ENCODE measurements at places on chromosomes 16 and 17. TPM values are rescaled to one million over a fixed set of nuclear protein-coding genes. Genes with fewer than 3 reads are reported as not detected.

DNA sequence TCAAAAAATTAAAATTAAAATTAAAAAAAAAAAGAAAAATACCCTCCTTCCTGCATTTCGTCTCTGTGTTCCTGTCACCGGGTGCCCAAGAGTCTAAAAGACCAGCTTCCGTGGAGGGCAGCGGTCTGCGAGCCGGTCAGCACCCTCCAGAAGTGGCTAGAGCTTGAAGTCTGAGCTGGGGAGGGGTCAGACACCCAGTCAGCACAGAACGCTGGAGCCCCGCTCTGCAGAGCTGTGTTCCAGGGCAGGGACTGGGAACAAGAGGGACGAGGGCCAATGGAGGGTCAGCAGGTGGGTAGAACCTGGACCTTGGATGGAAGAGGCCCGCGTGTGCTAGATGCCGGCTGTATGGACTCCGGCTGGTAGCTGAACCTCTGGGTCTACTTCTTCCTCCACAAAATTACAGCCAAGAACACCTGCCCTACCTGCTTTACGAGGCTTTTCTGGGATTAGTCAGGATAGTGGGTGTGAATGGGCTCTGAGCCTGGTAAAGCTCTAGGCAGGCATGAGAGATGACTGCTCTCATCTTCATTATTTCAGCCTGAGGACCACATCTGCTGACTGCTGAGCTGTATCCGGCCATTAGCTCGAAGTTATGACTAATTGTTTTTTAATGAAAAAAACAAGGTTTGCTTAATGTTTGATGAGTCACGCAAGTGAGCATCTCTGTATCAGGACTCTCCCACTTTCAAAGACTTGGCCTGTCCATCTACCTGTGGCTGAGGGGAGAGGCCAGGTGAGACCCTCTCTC, 5.9 kb downstream of the TRPV1 start:
- H3K4me3 ChIP-seq, result no peak overlapping the region
- peak; percentile 91 for DNase-seq
- H3K36me3 ChIP-seq, result peaks cover 8% of the 10 kb centered on the region
- peak overlapping the region; percentile 89 for H3K27ac ChIP-seq
- H3K4me1 ChIP-seq, result peaks cover 12% of the 10 kb centered on the region

- no peaks in the 10 kb centered on the region for H3K36me3 ChIP-seq
- no peak for DNase-seq
- H3K4me1 ChIP-seq, result no peaks in the 10 kb centered on the region
- no peak overlapping the region for H3K27ac ChIP-seq
Measured at GRCh38 chr16:80113873-80114574, 426.8 kb upstream of the DYNLRB2 start.

GRCh38 chr17:32484041-32484461, 2.7 kb upstream of the CDK5R1 start:
- H3K4me1 ChIP-seq, result peaks cover 4% of the 10 kb centered on the region
- H3K27me3 ChIP-seq, result no peaks in the 10 kb centered on the region
- no peak overlapping the region for H3K4me3 ChIP-seq
- peaks cover 17% of the 10 kb centered on the region for H3K36me3 ChIP-seq

DNA sequence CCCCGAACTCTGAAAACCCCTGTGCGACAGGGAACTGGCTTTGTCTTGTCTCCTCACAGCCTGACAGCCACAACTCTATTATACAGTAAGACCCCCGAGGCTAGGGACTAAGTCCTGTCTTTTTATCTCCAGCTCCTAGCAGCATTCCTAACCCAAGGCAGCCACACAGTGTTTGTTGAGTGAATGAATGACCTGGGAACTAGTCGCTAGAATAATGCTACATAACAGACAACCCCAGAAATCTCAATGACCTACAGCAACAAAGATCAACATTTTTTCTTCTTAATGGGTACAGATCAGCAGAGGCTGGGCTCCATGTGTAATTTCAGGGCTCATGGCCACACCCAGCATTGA, 71.4 kb upstream of the TNRC6C start:
- peaks cover 81% of the 10 kb centered on the region for H3K27me3 ChIP-seq
- H3K27ac ChIP-seq, result no peak overlapping the region
- peaks cover 10% of the 10 kb centered on the region for H3K4me1 ChIP-seq
- H3K36me3 ChIP-seq, result no peaks in the 10 kb centered on the region
- no peak overlapping the region for H3K4me3 ChIP-seq
- DNase-seq, result no peak

GRCh38 chr16:78843978-78844377, 744.5 kb downstream of the WWOX start:
- no peak overlapping the region for H3K4me3 ChIP-seq
- H3K4me1 ChIP-seq, result no peaks in the 10 kb centered on the region
- H3K27ac ChIP-seq, result no peak overlapping the region
- no peak for DNase-seq
- no peaks in the 10 kb centered on the region for H3K27me3 ChIP-seq

- H3K27ac ChIP-seq, result no peak overlapping the region
- H3K36me3 ChIP-seq, result no peaks in the 10 kb centered on the region
- H3K27me3 ChIP-seq, result peaks cover 8% of the 10 kb centered on the region
- no peak overlapping the region for H3K4me3 ChIP-seq
- DNase-seq, result no peak
Measured at GRCh38 chr17:39793301-39793872, 55.6 kb downstream of the GRB7 start.

DNA sequence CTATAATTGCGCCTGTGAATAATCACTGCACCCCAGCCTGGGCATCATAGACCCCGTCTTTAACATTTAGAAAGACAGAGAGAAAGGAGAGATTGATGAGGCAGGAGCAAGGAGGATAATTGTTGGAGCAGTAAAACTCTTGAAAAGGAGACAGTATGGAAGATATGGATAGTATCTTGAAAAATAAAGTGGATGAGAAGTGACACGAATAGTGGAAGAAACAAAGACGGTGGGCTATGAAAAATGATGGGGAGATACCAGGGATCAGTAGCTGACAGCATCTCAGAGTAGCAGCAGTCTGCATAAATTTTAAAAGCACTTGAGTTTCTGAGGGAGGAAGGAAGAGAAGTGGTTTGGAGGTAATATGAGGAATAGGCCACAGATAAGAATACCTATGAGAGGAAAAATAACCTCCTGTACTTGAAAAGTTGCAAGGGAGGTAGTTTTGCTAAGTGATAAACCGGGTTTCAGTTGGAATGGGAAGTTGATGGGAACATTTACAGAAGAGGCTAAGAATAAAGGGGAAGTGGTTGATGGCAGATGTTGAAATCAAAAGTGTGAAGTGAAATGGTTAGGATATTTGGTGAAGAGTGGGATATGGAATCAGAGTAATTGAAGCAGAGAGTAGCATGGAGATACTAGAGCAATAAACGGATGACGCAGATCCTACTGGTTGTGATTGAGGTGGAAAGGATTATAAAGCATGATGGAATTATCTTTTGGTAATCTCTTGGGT, 1.8 kb upstream of the PPM1D start:
- H3K27me3 ChIP-seq, result no peaks in the 10 kb centered on the region
- DNase-seq, result no peak
- no peaks in the 10 kb centered on the region for H3K36me3 ChIP-seq
- H3K27ac ChIP-seq, result no peak overlapping the region
- peaks cover 8% of the 10 kb centered on the region for H3K4me1 ChIP-seq
- H3K4me3 ChIP-seq, result no peak overlapping the region

DNA sequence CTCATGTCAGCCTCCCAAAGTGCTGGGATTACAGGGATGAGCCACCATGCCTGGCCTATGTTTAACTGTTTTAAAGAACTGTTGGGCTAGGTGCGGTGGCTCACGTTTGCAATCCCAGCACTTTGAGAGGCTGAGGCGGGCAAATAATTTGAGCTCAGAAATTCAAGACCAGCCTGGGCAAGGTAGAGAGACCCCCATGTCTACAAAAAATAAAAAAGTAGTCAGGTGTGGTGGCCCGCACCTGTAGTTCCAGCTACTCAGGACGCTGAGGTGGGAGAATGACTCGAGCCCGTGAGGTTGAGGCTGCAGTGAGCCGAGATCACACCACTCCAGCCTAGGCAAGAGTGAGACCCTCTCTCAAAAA, 1.9 kb upstream of the ITGAL start:
- no peak for DNase-seq
- H3K4me1 ChIP-seq, result no peaks in the 10 kb centered on the region
- no peak overlapping the region for H3K27ac ChIP-seq
- H3K4me3 ChIP-seq, result no peak overlapping the region
- no peaks in the 10 kb centered on the region for H3K36me3 ChIP-seq
- H3K27me3 ChIP-seq, result no peaks in the 10 kb centered on the region

- H3K36me3 ChIP-seq, result no peaks in the 10 kb centered on the region
- H3K27ac ChIP-seq, result no peak overlapping the region
- no peaks in the 10 kb centered on the region for H3K27me3 ChIP-seq
- no peak overlapping the region for H3K4me3 ChIP-seq
Measured at GRCh38 chr16:87367529-87367928, 16.0 kb downstream of the FBXO31 start.

DNA sequence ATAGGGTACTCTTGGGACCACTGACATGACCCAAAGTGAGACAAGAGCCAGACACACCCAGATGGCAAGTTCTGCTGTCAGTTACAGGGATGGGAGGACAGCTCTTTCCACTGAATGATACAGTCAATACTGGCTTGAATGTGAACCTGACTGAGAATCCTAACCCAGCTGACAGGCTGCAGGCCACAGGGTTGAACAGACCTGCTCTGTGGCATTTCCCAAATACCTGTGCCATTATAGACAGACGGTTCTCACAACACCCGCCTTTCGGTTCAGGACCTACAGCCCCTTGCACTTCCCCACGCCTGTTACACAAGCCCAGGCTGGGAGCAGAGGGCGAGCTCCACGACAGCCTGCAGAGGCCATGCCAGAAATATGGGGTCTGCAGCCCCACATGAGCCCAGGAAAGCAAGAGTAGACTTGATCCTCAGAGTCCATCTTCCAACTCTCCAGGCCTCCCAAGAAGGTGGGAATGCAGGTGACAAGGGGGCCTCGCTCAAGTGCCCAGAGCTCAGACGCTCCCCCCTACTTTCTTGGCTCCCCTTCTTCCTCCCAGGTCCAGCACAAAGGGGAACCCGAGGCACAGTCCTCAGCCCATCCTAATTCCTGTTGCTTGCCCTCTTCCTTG, 314.3 kb downstream of the SOX9 start:
- DNase-seq, result no peak
- H3K27ac ChIP-seq, result no peak overlapping the region
- H3K36me3 ChIP-seq, result no peaks in the 10 kb centered on the region
- H3K27me3 ChIP-seq, result no peaks in the 10 kb centered on the region

DNA sequence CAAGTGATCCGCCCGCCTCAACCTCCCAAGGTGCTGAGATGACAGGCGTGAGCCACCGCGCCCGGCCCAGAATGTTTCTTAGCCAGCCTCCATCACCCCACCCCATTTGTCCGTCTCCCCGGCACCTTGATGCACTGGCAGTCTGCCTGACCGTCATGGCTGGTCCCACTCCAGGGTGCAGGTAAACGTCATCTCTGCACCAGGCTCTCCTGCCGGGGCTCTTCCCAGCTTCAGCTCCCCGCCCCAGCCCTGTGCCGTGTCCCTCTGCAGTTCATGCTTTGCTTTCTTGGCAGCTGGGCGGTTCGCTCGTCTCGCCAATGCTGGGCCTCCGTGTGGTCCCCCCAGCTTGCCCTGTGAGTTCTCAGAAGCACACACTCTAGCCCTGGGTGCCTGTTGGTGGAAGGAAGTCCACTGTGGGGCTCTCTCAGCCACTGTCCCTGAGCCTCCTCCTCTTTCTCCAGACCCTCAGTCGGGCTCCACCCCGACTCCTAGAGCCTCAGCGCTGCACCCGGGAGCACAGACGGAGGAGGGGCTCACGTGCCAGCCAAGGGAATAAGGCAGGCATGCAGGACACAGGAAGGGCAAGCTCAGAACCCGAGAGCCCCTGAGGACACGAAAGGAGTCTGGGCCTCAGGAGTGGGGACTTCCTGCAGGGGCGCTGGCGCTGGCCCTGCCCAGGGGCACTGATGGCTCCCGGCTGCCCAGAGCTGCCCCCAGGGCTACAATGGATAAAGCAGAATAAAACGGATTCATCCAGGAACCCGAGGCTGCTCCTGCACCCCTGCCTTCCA, 12.0 kb downstream of the HS3ST6 start:
- H3K36me3 ChIP-seq, result no peaks in the 10 kb centered on the region
- no peaks in the 10 kb centered on the region for H3K4me1 ChIP-seq
- H3K27me3 ChIP-seq, result no peaks in the 10 kb centered on the region
- no peak for DNase-seq
- H3K27ac ChIP-seq, result no peak overlapping the region

- no peak overlapping the region for H3K27ac ChIP-seq
- no peak for DNase-seq
- H3K27me3 ChIP-seq, result no peaks in the 10 kb centered on the region
Measured at GRCh38 chr16:57754354-57755060, 18.9 kb downstream of the KATNB1 start.

GRCh38 chr16:84358601-84359295, 9.6 kb upstream of the ATP2C2 start:
- H3K27ac ChIP-seq, result peak overlapping the region; percentile 95
- DNase-seq, result no peak
- no peaks in the 10 kb centered on the region for H3K27me3 ChIP-seq
- H3K4me1 ChIP-seq, result peaks cover 66% of the 10 kb centered on the region

DNA sequence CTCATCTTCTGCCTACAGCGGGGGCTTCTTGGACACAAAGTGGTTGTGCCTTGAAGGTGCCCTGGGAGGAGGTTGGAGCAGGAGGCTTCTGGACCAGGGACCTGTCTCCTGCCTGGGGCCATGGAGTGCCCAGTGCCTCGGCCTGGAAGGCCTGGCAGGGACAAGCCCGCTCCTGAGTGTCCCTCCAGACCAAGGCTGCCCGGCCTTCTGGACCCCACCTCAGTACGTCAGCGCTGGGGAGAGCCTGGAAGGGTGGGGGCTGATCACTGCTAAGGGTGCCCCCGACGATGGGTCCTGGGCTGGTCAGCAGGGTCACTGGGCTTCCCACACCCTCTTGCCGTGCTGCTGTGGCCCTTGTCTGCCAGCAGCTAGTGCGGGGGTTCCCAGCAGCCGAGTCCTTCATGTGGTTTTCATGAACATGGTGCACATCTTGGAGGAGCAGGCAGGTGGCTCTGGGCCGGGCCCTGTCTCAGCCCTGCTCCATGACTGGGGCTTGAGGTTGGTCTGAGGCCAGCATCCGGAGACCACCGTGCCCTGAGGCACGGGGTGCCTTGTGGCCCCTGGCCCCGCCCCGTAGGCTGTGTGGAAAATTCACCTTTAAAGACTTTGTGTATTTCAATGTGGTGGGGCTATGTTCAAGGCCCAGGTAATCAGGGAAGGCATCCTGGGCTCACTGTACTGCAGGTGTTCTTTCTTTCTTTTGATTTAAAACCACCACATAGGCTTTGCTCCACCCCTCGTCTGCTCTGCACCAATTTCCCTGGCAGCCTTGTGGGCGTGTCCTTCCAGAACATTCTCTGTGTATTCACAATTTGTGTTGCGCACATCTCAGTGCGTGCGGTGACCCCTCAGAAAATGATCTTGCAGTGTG, 22.4 kb downstream of the MGRN1 start:
- no peak overlapping the region for H3K27ac ChIP-seq
- no peaks in the 10 kb centered on the region for H3K36me3 ChIP-seq
- H3K27me3 ChIP-seq, result no peaks in the 10 kb centered on the region
- H3K4me3 ChIP-seq, result no peak overlapping the region

GRCh38 chr16:3047387-3047720, 993 bp downstream of the MMP25 start:
- H3K27me3 ChIP-seq, result peaks cover 3% of the 10 kb centered on the region
- no peaks in the 10 kb centered on the region for H3K36me3 ChIP-seq
- H3K4me3 ChIP-seq, result no peak overlapping the region
- H3K4me1 ChIP-seq, result no peaks in the 10 kb centered on the region
- no peak for DNase-seq
- H3K27ac ChIP-seq, result no peak overlapping the region

- H3K4me1 ChIP-seq, result peaks cover 32% of the 10 kb centered on the region
- no peaks in the 10 kb centered on the region for H3K27me3 ChIP-seq
- peak; percentile 39 for DNase-seq
- peak overlapping the region; percentile 95 for H3K4me3 ChIP-seq
- peaks cover 34% of the 10 kb centered on the region for H3K36me3 ChIP-seq
Measured at GRCh38 chr17:72587156-72587555, 466.3 kb downstream of the SOX9 start.

ARHGAP23 gene
- 10.6 TPM for total RNA-seq

TPSAB1 gene
- not detected for total RNA-seq

COTL1 gene
- 465 TPM for total RNA-seq

RAB37 gene
- 0.17 TPM for total RNA-seq

CA4 gene
- not detected for total RNA-seq

TAC4 gene
- total RNA-seq, result not detected

ABCA6 gene
- not detected for total RNA-seq

ITPRIPL2 gene
- 21.6 TPM for total RNA-seq

Measured in PC-3 (cell line).